NCI-H1092 treated with DMSO at 0.1 percent for 48 hours (cell line): ENCODE measurements at places on chromosomes 6 and 20.

DNA sequence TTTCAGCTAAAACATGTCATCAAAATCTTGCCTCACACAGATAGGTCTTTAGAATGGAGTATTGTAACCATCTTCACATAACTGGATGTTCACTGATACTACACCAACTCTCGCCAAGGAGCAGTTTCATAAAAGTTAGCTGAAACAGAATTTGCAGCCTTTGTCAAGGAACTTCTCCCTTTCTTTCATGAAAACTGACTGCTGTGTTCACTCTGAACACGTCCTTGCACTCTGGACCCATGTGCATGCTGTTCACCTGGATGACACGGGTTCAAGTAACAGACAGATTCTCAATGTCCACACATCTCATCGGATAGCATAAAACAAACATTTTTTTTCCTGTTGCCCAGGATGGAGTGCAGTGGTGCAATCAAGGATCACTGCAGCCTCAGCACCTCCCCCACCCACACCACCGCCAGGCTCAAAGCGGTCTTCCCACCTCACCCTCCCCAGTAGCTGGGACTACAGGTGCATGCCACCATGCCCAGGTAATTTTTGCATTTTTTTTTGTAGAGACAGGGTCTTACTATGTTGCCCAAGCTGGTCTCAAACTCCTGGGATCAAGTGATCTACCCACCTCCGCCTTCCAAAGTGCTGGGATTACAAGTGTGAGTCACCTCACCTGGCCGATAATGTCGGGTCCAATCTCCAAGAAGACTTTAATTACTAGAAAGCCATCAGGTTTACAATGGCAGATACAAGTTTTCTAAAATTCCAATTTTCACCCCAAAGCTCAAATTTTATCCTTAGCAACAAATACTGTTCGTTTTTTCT lies 9.4 kb downstream of the DIDO1 start:
- no peak for DNase-seq

DNA sequence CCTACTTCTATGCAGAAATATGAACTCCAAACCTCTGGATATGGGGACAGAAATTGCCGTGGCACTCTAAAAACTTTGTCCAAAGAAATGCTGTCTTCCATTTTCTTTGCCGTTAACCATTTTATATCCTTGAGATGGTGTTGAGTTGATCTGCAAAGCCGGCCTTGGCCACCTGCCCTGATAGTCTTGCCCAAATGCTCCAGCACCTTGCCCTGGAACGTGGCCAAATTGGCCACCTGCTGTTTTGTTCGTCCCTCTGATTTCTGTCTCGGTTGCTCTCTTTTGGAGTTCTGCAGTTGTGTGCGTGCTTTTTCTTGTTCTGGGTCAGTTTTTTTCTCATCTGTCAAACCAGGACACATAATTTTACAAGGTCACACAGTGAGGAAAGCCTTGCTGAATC lies 239.7 kb upstream of the GMDS start:
- peak; percentile 56 for DNase-seq

DNA sequence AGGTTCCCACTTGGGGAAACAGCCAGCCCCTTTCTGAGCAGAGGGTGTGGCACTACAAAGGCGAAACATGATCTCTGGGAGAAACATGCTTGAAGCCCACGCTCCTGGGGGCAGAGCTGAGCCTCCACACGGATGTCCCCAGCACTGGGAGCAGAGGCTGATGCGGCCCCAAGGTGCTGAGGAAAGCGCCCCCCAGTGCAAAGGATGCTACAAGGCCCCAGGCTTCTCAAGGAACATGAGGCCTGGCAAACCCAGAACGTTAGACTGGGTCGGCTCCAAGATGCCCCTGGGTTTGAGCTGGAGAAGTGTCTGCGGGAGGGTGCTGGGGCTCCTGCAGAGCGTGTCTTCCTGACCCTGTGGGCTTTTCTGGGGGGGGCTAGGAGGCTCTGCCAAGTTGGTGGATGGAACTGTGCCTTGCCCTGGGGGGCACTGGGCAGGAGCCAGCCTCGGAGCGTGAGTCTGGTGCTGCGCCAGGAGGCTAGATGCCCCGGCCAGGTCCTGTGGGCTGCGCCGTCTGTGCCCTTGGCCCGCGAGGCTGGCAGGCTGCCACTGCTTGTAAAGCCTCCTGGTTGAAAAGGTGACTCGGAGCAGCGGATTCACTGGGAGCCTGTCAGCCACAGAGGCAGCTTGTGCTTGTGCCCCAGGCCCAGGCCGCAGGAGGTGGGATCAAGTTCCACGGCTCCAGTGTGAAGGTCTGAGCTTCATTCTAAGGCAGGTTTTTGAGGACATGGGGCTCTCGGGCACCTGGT lies 8.1 kb downstream of the SYNJ2 start:
- peak; percentile 82 for DNase-seq

DNA sequence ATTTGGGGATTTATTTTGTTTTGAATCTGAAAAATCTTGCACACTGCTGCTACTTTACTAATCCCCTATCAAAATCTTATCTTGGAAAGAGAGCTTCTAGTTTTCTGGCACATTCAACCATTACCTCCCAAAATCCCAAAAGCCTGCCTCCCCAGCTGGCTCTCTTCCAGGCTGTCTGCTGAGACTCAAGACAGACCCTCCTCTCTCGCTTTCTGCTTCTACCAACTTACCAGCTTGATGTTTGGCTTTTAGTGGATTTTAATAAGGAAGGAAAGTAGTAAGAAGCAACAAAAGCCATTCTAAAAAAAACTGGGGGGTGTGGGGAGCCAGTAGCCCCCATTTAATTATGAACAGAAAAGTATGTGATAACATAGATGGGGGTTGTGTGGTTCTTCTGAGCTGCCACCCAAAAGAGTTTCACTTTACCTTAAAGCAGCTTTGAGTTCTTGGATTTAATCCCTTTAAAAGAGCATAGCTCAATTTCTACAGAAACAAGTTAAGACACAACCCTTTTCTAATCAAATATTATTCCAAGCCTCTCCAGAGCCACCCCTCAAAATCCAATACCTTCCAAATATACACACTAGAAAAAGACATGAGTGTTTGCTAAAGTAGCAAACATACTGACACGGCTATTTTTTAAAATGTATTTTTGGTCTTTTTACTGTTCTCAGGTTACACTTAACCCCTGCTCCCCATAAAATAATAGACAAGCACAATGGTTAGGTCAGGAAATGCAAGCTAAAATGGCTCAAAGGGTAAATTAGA lies 71.7 kb downstream of the ATP9A start:
- peak; percentile 63 for DNase-seq

DNA sequence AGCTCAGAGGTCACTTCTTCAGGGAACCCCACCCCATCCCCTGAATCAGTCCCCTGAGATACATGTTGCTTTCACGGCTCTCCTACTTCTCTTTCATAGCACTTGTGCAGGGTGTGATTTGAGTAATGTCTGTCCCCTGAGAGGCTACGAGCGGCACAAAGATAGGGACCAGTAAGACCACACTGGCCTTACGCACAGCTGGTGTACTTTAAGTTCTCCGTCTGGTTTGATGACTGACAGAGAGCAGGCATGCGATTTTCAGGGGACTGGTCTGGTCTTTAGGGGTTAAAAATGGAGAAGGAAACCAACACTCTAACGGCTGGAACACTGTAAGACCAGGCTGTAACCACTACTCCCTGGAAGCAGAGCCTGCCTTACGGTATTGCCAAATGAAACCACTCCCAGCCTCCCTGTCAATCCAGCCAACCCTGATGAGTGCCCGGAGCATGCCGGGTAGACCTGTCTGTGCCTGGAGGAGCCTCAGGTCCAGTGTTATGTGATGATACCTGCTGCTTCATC lies 47.1 kb downstream of the ELMO2 start:
- DNase-seq = no peak

- no peak for DNase-seq
Observed at GRCh38 chr6:47203938-47204611, 105.6 kb downstream of the TNFRSF21 start.

- no peak for DNase-seq
Observed at GRCh38 chr6:122007339-122007738, 392.1 kb upstream of the HSF2 start.

GRCh38 chr6:25960734-25961133 lies 1.9 kb upstream of the TRIM38 start:
- no peak for DNase-seq

DNA sequence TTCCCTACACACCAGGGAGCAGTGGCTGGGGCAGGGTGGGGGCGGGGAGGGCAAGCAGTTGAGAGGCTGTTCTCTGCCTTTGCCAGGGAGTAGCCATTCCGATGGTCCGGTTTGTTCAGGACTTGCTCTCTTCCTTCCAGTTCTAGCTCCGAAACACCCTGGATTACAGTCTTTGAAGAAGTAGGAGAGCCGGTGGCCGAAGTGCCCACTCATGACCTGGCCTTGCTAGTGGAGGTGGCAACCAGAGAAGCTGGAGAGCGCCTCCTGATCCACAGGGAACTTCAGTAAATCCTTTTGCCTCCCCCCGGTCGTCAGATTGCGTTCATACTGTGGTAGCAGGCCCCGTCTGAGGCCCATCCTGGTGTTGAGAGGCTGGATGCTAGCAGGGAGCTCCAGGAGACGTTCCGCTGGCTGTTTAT lies 92.8 kb downstream of the ARID1B start:
- DNase-seq = no peak

- no peak for DNase-seq
Observed at GRCh38 chr20:6579824-6580223, 187.7 kb upstream of the BMP2 start.

DNA sequence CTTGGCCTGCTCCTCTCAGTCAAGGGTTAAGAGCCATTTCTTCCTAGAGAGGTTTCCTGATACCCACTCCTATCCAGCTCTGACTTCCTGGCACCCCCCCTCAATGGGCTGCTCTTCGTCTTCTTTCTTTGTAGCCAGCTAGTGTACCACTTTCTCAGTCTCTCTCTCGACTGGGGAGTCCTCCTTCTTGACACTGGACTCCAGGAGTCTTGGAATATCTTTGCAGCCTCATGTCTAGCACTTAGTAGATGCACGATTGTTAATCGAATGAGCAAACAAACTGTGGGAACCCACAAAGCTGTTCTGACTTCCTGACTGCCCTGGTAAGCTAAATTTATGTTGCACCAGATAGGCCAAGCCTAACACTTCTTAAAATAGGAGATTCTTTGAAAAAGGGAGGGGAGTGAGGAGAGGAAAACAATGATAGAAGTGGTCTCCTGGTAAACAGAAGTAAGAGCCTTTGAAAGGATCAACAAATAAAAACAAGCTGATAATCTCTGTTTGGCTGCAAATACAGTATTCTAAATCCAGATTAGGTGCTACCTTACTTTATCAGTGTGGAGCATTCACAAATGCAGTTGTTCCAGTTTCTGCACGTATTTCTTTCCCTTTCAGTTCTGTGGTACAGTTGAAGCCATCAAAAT lies 160.1 kb upstream of the CITED2 start:
- DNase-seq = no peak

DNA sequence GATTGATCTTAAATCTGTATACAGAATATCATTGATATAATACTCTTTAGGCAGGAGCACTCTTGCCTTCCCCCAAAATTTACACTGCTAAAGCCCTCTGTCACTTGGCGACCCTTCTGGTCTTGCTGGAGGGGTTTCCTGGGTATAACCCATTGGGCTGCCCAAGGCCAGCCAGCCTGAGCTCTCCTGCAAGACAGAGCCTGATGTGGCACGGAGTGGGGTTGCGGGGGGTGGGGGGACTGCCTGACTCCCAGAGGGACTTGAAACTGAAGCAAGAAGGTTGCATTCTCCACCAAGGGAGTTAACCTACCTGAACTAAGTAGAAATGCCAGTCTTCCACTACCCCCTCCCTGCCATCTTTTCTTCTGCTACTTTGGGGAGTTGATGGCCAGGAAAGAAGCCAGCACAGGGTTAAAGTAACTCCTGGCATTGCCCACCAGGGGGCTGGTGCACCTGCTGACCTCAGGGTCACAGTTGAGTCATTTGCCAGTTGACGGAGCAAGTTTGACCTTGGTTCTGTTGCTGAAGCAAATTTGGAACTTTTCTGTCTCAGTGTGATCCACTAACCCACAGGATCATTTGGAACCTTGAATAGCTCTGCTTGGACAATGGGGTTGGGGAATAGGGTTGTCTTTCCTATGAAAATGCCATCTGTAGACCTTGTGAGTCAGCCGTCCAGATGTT lies 79.4 kb downstream of the ASXL1 start:
- DNase-seq = no peak

GRCh38 chr6:13877051-13877450 lies 47.7 kb upstream of the RNF182 start:
- no peak for DNase-seq

DNA sequence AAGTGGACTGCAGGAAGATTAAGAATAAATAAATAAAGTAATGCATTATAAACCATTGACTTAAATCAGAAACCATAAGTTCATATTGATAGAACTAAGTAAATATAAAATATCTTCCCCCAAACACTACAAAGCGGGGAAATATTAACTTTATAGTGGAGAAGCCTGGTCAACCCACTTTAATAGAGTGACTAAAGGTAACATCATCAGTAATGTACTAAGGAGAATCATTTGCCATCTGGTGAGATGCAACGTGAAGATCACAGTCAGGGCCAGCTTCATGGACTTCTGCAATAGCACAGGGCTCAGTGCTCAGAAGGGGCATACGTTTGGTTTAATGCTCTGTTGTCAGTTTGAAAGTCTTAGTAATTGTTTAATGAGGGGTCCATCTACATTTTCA lies 58.8 kb upstream of the CD83 start:
- DNase-seq = no peak

DNA sequence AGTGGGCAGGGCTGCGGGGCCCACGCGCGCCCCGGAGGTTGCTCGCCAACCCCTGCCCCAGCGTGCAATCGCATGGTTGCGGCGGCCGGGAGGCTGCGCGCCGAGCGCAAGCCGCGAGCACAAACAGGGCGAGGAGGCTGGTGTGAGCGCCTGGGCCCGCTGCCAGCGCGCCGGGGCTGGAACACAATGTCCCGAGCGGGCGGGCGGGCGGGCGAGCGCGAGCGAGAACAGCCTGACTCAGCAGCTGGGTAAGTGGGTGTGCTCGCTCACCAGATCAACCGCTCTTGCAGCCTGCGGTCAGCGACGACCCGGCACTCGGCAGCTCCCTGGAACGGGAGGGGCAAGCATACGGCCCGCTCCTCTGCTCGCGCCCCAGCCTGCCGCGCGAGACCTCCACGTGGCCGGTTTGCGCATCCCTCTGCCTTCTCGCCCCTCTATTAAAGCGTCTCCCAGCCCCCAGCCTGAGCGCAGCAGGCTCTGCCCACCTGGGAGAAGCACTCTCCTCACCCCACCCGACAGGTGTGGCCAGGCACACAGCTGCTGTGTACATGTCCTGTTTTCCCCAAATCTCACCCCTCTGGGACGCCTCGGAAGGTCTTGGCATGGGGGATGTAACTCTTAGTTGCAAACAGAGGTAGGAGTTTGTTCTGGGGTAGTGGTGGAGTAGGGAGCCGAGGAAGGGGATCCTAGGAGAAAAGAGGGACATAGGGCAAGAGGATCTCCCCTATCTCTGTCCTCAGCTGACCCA lies 8.7 kb upstream of the ARMC12 start:
- DNase-seq = peak; percentile 67

- DNase-seq = no peak
Observed at GRCh38 chr6:157522472-157522871, 141.5 kb downstream of the ZDHHC14 start.

- DNase-seq = no peak
Observed at GRCh38 chr20:48824830-48825565, 2.8 kb downstream of the PREX1 start.

DNA sequence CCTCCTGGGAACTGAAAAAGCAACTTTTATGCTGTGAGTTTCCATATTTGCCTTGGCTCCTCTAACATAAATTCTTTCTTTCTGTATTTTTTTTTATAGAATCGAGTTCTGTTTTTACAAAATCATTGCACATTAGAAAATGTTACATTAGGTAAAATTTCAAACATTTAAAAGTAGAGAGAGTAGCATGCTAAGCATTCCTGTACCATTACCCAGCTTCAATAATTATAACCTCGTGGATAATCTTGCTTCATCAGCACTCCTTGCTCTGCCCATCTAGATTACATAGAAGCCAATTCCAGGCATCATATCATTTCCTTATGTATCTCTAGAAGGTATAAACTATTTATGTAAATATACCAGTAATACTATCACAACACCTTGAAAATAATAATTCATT lies 15.4 kb upstream of the FBXO30 start:
- no peak for DNase-seq
